ENCODE measurements at places on chromosomes 7 and 10.

DNA sequence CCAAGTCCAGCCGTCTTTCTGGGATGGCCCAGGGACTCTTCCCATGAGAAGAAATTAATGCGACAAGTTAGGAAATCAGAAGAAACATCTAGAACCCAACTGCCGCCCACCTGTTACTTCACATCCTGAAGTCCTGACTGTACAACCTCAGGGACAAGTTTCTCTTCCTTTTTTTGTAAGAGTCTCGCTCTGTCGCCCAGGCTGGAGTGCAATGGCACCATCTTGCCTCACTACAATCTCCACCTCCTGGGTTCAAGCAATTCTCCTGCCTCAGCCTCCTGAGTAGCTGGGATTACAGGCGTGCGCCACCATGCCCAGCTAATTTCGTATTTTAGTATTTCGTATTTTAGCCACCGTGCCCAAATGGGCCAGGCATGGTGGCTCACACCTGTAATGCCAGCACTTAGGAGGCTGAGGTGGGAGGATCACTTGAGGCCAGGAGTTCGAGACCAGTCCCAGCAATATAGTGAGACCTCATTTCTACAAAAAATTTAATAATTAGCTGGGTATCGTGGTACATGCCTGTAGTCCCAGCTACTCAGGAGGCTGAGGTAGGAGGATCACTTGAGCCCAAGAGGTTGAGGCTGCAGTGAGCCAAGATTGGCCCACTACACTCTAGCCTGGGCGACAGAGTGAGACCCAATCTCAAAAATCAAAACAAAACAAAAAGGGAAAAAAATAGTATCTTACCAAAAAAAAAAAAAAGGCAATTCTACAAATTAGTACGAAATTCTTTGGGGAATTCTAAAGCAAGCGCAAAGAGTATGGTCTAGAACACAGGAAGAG is 20.8 kb downstream of the LAT2 start:
- no peak for DNase-seq

DNA sequence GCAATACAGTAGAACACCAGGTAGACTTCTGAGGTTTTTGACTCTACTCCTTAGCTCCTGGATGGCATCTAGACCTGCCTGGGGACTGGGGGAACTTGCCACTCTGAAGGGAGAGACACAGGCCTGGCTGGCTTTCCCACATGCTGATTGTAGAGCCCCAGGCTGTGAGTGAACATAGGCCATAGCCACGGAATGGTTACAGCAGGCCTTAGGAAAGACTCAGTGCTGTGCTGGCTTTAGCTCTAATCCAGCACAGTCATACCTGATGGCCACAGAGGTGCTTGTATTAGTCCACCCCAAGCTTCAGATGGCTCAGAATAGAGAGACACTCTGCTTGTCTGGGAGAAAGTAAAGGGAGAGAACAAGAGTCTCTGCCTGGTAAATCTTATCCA is 35.0 kb upstream of the ARHGAP12 start:
- DNase-seq = no peak

DNA sequence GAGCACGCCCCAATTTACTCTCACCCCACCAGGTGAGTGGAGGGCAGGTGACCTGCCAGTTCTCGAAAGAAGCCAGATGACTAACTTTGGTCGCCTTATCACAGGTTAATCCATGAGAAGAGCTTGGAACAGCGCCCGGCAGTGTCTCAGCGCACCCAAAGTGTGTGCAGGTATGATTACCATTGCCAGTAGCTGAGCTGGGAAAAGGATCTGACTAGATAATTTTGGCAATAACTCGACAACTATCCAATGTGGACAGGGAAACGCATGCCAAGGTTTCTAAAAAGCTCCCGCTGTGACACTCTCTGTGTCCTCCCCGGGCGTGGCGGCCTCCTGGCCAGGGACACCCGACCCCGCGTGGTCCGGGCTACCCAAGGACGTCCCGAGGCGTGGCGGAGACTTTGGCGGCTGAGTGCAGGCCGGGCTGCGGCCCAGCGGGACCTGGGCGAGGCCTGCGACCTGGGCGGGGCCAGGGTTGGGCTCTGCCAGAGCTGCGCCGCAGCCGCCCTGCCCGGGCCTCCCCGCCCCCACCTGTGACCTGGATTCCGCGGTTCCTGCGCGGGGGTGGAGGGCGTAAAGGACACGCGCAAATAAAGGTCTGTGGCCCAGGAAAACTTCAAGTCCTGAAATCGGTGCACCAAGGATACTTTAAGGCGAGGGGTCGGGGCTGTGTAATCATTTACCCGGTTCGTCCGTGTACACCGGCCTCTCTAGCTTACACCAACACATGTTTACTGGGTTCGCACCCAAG is 13.7 kb upstream of the WAPL start:
- DNase-seq = peak; percentile 77

DNA sequence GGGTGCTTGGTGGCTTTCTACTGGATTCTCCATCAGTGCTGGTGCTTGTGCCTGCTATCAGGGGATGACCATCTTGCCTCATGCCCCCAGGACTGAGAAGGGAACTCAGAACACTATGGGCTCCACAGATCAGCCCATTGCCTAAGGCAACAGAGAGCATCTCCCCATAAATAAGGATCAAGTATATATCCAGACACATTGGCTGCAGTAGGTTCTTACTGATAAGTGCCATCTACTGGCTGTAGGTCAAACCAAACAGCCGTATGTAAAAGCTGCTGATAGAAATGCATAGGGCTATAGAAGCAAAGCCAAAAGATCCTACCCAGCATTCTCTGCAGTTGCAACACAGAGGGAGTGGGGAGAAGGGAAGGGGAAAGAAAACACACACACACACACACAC is 153.7 kb downstream of the CDK14 start:
- DNase-seq = no peak

GRCh38 chr10:8981277-8981676 is 926.8 kb downstream of the GATA3 start:
- DNase-seq = no peak

GRCh38 chr7:22551768-22552513 is 52.0 kb upstream of the STEAP1B start:
- no peak for DNase-seq

GRCh38 chr10:98446661-98447221 is at the start of gene HPS1:
Gene HPS1 (minus strand): TSS chr10:98446935. CDS start chr10:98443240, 3,695 bp downstream.
- peak; percentile 85 for DNase-seq

DNA sequence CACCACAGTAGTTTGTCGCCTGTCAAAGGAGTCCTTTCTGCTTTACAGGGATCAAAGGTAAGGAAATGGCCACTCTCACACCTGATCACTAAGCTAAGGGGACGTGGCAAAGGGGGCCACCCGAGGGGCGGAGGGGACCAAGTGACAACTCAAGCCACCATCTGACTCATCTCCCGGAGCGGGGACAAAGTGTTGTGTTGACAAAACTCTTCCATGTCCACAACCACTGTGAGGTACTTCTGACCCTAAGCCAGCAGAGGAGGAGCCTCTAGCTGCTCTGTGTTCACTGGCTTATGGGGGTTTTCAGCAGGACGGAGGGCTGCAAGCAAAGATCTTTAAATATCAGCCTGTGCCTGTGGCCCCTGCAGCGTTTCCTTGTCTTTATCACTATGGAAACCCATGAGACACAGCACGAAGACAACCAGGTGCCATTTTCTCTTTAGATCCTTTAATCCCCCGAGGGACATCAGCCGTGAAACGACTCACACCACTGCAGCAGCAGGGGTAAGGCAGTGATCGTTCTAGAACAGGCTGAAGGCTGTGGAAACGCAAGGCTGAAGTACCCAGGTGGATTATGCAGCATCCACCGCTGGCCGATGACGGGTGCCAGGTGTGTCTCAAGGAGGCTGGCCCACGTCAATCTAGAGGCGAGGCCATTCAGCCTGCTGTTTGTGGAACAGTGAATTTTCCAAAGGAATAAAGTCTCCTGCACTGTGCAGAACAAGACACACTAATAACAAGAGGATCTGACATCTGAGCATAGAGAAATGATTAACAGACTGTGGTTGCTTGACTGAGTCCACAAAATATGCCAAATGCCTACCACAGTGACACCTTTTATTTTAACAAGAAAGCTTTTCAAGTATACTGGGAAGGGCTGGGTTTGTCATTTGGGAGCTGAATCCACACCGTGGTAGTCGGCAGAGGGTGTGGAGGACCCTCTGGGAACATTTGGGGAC is 26.6 kb upstream of the DDC start:
- no peak for DNase-seq

GRCh38 chr10:31962826-31963588 is 34.4 kb upstream of the ARHGAP12 start:
- no peak for DNase-seq

- DNase-seq = no peak
Observed at GRCh38 chr10:123227706-123228105, 73.5 kb downstream of the BUB3 start.

GRCh38 chr10:125016123-125016522 is 74.2 kb downstream of the ZRANB1 start:
- no peak for DNase-seq

GRCh38 chr10:106830006-106830405 is 334.5 kb downstream of the SORCS1 start:
- no peak for DNase-seq

DNA sequence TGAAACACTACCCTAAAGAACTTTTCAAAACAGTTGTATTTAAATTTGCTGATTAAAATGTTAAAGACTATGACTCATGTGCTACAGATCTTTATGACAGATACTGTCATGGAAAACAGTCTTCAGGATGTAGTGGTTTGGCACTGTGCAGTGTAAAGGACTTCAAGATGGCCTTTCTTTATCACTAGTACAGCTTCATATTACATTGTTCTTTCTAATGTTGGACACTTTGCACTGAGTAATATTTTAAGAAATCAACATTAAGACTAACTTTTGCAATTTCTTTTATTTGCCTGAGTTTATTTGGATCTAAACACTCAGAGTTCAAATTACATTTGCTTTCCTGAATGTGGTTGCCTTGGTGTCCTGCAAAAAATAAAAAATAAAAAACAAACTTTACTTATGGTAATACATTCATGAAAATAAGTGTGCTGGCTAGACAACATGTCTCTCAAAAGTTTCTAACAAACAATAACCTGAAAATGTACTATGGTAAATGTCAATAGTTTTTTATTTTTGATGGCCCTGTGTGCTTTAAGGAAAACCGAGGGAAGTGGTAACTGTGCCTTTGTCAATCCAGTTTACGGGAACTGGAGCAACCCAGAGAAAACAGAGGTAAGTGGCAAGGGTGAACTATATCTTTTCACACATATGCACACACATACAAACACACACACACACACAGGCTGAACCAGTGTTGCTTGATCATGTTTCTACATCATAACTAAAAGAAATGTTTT is 85.9 kb upstream of the PLXDC2 start:
- DNase-seq = no peak

GRCh38 chr7:157158400-157158799 is 19.7 kb downstream of the UBE3C start:
- no peak for DNase-seq

DNA sequence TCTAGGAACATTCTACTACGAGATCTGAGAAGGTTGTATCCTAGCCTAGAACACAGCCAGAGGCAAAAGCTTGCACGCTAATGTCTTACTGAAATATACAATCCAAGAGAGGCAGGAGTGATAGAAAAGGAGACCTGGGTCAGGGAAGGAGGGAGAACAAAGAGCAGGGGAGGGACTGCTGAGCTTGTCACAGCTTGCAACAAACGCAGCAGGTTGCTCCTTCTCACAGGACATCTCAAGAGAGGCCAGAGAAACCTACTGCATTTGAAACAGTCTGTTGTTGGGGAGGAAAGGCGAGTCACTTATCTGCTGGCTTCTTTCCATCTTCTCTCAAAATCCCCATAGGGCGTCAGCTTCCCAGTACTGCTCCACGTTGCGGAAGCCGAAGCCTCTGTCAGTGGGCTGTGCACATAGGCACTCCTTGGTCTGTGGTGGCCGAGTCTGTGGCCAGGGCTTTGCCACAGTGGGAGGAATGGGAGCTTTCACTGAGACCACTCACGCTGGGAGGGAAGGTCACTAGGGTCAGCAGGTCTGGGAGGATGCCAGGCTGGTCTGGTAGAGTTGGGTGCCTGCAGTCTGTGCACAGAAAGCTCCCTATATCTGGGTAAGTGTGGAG is 25.8 kb upstream of the GPNMB start:
- DNase-seq = no peak

DNA sequence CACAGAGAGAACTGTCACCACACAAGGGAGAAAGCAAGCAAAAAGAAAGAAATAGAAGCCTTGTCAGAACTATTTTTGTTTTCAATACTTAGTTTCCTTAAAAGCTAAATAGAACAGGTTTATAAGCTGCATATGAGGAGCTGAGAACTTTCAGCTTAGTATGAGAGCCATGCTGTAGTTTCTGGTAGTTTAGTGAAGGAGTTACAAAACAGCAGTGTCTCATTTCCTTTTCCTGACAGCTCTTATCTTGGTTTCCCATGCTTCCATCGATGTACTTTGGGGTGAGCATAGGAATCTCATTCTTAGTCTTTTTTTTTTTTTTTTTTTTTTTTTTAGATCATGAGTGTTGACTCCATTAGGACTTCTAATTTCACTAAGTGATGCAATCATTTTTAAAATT is 8.6 kb upstream of the CHRM2 start:
- no peak for DNase-seq

GRCh38 chr7:158061026-158061630 is 526.5 kb downstream of the PTPRN2 start:
- no peak for DNase-seq

DNA sequence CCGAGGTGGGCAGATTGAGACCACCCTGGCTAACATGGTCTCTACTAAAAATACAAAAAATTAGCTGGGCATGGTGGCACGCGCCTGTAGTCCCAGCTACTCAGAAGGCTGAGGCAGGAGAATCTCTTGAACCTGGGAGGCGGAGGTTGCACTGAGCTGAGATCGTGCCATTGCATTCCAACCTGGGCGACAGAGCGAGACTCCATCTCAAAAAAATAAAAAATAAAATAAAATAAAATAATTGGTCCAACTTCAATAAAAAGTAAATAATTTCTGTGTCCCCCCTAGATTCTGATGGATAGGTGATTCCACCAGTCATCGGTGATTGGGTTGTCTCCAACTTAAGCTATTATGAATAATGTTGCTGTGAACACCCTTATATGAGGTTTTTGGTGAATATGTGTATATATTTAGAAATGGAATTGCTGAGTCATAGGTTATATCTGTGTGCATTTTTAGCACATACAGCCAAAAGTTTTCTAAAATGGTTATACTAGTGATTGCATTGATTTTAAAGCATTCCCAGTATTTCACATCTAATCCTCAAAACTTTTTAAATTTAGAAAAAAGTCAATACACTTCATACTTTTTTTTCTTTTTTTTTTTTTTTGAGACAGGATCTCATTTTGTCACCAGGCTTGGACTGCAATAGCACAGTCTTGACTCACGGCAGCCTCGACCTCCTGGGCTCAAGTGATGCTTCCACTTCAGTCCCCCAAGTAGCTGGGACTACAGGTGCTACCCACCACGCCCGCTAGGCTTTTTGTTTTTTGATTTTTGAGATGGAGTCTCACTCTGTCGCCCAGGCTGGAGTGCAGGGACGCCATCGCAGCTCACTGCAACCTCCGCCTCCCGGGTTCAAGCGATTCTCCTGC is 13.7 kb upstream of the SRPK2 start:
- DNase-seq = no peak

- no peak for DNase-seq
Observed at GRCh38 chr10:100184840-100185239, 989 bp downstream of the ERLIN1 start.
